CD4-positive, alpha-beta T cell treated with Interleukin-6 at 100 ng/mL for 8 hours (primary cell): ENCODE measurements at places on chromosomes 6 and 20.

- no peak for DNase-seq
Observed at GRCh38 chr6:44837255-44837654, 449.7 kb downstream of the CDC5L start.

GRCh38 chr6:132512638-132513632, at the start of gene STX7:
STX7 (minus strand) TSS chr6:132513116; CDS start chr6:132503530, 9,586 bp downstream.
- DNase-seq = peak; percentile 87

DNA sequence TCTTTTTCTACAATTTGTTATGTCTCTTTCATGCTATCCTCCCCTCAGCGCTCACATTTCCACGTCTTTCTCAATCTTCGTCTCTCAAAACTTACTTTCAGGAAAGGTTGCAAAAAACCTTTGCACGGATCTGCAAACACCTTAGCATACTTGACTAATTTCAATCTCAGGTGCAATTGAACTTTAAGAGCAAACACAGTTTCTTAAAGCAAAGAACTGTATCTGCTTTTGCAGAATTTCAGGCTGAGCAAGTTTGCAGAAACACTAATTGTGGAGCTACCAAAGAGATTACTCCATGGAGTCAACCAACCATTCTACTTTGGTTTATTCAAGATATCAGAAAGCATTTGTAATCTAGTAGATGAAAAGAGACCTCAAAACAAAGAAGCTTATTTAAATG, 668.2 kb upstream of the MARCKS start:
- DNase-seq = no peak

- DNase-seq = no peak
Observed at GRCh38 chr6:31718265-31718664, 3.1 kb downstream of the LY6G6D start.

- no peak for DNase-seq
Observed at GRCh38 chr20:59785986-59786795, 147.2 kb downstream of the SYCP2 start.

GRCh38 chr6:54094786-54095185, 16.5 kb upstream of the MLIP start:
- DNase-seq = no peak

DNA sequence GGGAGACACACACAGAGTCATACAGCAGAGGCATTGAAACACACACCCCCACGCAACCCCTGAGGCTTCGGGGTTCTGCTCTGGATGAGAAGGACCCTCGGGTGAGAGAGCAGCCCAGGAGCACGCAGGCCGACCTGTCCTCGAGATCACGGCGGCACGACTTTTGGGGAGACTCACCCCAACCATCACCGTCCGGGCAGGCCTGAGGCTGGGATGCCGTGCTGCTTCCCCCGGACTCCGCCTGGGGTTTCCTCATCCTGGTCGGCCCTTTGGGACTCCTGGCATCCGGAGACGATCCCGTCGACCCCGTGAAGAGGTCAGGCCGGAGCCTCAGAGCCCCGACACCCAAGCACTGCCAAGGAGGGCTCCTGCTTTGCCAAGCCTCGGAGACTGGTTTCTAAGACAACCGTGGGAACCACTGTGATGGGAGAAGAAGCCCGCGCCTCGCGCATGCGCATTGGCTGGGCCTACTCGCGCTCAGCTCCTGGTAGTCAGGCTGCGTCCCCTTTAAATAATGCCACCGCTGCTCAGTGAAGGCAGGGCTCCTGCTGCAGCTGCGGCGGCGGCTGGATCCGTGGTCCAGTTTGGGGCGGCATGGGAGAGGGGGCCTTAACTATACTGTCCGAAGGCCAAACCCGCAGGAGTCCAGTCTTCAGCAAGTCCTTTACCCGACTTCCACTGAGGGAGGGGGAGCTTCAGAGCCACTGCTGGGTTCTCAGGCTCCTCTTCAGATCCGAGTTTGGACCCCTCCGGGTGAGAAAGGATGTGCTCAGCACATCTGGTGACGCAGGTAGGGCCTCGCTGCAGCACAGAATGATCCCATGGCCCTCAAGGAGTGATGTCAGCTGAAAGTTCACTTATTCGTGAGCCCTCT, 171.4 kb upstream of the ZNF337 start:
- peak; percentile 64 for DNase-seq

DNA sequence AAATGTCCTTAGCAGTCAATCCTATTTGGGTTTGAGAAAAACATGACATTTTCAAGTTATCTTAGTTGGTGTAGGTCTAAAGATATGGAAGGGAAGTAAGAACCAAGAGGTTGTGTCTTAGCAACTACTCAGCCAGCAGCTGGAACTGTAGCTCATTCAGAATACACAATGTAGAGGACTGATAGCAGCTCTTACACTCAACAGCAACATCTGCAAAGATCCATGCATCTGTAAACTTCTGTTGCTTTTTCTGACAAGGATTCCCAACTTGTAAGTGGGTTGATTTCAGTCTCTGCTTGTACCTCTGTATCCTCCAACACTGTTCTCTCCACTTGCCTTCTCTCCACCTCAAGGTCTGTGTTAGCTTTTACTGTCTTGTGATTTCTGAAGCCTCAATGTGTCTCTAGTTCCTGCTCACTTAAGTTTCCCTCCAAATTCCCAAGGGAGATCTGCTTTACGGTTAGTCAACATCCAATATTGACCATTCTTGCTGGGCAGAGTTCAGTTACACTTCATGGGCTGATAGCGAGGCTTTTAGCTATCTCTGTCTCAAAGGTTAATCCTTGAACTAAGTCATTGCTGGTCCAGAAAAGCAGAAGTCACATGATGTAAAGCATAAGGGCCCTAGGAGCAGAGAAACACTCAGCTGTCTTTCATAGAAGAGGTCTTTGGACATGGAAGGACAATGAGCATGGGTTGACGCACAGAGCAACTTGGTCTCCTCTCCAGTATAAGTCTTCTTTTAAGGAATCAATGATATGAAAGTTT, 71.6 kb upstream of the LGSN start:
- no peak for DNase-seq

GRCh38 chr20:38812709-38813573, 7.4 kb downstream of the PPP1R16B start:
- DNase-seq = no peak

DNA sequence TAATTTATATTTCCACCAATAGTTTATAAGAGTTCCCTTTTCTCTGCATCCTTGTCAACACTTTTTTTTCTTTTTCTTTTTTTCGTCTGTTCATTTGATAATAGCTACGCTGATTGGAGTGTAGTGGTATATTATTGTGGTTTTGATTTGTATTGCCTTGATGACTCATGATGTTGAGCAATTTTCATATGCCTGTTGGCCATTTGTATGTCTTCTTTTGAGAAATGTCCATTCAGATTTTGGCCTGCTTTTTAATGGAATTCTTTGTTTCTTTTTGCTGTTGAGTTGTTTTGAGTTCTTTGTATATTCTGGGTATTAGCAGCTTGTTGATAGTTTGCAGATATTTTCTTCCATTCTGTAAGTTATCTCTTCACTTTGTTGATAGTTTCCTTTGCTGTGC, 773.4 kb downstream of the KIF16B start:
- no peak for DNase-seq

- no peak for DNase-seq
Observed at GRCh38 chr20:7459083-7459482, 481.2 kb downstream of the HAO1 start.

GRCh38 chr6:74458536-74458935, 747.3 kb downstream of the COL12A1 start:
- DNase-seq = no peak

DNA sequence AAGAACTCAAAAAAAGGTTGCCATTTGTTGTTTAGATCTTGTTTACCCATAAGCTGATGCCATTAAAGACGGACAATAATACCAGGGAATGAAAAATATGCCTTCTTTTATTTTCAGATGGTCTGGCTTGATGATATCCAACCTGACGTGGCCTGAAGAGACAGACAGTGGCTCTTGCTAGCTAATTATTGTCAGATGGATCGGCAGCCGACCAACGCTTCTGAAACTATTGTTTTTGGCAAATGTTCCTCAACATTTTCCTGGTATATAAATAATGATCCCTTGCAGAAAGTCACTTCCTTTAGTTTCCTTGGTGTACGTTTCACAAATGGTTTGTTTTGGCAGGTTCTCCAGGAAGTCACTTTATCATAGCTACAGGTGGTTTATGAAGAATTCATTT, 290.9 kb upstream of the TSHZ2 start:
- DNase-seq = no peak

DNA sequence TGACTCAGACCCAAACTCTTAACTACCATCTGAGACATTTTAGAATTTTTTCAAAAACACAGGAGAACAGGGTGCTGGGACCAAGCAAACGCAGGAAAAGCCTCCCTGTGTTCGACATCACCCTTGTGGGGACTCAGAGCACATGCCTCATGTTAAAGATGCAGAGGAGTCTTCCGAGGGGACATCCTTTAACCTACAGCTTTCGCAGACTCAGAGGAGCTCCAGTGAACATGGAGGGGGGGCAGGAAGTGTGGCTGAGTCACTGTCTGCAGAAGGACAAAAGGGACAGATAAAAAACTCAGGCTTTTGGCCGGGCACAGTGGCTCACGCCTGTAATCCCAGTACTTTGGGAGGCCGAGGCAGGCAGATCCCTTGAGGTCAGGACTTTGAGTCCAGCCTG, 15.1 kb downstream of the BMP7 start:
- DNase-seq = no peak

DNA sequence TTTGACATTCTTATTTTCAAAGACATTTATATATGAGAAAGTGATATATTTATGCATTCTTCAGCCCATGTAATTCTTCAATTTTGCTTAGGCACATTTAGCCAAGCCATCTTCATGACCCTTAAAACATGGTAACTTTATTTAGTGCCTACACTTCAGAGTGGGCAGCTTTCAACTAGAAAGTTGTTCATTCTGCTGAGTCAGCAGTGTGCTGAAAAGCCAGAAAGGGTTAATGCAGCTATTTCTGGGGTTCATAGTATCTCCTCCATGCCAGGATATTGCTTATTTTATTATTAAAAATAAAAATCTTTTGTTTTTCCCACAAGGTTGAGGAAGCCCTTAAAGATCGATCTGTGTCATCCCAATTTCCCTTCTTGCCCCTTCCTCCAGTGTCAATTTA, 79.2 kb downstream of the EDN1 start:
- DNase-seq = no peak

DNA sequence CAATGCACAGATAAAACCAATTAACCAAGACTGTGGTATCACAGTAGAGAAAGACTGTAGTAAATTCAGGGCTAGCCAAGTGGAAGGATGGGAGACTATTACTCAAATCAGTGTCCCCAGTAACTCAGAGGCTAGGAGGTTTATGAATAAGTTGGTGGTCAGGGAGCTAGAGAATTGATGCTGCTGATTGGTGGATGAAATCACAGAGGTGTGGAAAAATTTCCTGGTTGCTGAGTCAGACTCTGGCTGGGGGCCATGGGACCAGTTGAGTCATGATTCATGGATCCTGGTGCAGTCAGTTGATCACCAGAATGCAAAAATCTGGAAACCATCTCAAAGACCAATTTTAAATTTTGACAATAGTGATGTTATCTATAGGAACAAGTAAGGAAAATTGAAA, 555.9 kb downstream of the C6orf118 start:
- DNase-seq = no peak

DNA sequence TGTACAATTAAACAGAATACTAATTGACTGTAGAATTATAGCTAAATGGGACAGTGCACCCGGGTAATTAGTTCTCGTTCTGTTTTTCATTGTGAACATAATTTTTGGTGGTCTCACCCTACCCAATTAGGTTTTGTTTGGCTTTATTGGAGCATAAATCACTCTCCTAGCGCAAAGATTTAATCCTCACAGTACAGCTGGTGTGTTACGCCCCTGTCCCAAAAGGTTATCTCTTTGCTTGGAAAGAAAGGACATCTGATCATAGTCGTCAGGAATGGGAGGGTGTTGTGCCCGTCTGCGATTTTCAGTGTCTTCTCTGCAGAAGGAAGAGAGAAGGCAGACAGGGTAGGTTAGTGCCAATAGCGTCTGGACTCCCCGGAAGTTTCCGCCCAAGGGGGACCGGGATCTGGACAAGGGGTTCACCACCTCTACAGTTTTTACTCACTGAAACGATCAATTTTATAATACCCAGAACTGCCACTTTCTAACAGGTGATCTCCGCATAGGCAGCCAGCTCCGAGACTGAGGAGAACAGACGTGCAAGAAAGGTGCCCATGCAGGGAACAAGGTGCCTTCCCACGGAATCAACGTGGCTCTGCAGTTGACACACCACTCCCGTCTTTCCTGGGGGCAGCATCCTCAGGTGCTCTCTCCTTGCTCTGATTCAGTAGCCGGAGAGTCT, 617.4 kb upstream of the CDH4 start:
- no peak for DNase-seq

GRCh38 chr6:154543628-154544027, 33.1 kb upstream of the CNKSR3 start:
- no peak for DNase-seq

- DNase-seq = no peak
Observed at GRCh38 chr20:50387996-50388332, 122.2 kb upstream of the PTPN1 start.

DNA sequence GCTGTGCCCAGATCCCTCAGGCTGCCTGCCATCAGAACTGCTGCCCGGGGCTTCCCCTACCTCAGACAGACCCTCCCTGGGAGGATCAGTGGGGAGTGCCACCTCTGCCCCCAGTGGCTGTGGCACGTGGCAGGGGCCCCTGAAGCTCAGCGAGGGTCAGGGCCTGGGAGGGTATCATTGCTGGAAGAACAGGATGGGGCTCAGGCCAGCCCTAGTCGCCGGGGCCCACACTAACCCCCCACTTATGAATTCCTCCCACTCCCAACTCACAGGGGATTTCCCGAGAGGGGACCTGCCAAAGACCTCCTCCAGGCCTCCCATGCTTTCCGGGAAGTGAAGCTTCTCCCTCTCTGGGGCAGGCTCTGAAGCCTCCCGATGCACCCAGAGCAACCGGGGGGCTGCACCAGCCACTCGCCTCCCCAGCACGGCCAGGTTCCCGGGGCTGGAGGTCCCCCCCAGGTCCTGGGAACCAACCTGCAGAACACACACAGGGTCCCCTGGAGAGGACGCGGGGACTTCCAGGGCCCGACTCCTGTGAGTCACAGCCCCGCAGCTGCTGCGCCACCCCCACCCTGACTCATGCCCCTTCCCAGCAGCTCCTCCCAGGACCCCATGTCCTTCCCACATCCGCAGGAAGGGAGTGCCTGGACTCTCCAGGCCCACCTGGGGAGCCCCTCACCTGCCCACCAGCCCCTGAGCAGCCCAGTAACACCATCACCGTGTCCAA, 2.5 kb downstream of the TNFRSF6B start:
- peak; percentile 25 for DNase-seq

- no peak for DNase-seq
Observed at GRCh38 chr6:32882879-32883250, 28.9 kb downstream of the PSMB9 start.
